ENCODE measurements at places on chromosomes 13 and 19.

DNA sequence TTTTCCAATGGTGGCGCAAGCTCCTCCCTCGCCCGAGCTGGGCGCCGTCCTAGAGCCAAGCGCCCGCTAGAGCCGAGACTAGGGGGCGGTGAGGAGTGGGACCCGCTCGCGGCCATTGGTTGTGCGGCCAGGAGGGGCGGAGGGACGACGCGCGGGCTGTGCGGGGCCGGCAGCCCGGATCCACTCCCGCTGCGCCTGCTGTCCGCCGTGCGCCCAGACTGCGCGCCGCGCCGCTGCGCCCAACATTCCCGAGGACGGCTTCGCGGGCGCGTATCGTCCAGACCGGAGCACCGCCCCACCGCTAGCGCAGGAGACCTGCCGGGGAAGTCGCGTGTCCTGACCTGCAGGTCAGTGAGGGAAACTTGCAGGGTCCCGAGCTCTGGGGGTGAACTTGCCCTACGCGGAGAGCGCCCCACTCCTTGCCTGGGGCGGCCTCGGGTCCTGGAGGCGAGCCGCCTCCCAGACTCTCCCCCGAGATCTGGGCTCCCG lies at the start of gene SERTM1:
Gene SERTM1 (plus strand): TSS at position 183 of the 489 bp plus-strand sequence. CDS start 21,059 bp downstream, outside the sequence.
- DNase-seq: peak; percentile 94

DNA sequence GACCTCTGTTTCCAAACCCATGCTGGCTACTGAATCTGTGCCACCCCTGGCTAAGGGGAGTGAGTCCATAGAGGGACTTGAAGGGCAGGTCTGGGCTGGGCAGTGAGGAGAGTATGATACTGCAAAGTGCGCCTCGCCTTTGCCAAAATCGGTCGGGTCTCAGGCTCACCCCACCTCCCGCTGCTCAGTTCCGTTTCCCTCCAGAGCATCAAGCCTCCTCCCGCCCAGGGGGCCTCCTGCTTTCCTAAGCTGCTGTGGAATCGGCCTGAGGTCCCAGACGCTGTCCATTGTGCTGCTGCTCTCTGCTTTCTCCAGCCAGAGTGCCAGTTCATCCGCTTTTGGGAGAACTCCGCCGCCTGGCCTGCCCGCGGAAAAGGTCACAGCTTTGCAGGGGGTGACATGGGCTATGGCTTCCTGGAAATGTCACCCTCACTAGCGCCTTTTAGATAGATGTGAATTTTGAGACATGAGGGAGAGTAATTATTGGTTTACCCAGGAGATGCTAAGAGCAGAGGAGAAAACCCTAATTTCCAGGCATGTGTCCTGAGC lies 1418.4 kb downstream of the UQCRFS1 start:
- DNase-seq: peak; percentile 67

GRCh38 chr19:39303373-39304184 lies 7.4 kb downstream of the IFNL1 start:
- peak; percentile 31 for DNase-seq

DNA sequence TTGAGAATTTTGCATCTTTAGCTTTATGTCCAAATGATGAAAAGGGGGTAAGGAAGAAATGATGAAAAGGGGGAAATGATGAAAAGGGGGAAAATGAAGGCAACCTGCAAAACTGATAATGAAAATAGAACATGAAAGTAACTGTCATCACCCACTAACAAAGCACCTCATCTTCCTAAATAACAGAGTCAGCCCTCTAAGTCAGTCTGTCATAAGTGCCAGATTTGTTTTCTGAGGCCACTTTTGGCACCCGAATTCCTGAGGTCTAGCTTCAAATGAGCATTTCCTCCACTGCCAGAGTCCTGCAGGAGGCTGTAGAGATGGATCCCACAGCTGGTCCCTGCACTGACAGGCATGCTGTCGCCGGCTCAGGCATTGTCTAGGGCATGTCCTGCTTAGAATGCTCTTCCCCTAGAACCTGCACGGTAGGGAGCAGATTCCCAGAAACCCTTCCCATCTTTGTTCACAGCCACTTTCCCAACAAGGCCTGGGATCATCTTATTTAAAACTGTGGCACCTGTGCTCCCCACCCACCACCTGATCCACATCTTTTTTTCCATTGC lies 25.3 kb downstream of the RAP2A start:
- DNase-seq: no peak

- DNase-seq: no peak
Observed at GRCh38 chr13:100619940-100620339, 31.4 kb upstream of the GGACT start.

- DNase-seq: peak; percentile 29
Observed at GRCh38 chr19:52176574-52176973, 5.2 kb upstream of the ZNF836 start.

DNA sequence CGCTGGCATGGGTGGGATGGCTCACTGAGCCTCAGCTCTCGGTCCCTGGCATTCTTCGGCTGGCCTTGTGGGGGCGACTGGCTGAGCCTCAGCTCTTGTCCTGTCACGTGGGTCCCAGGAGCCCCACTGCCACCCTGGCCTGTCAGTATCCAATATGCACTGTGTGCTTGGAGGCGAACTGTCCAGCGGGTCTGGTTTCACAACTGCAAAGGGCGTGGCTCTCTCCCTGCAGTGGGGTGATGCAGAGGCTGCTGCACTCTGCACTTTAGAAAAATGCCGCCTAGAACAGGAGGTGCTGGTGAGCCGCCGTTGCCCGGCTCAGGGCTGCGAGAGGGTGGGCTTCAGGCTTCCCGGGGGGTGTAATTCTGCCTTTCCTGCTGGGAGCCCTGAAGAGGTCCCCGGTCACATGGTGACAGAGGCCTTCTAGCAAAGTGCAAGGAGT lies 17.0 kb upstream of the TMEM255B start:
- peak; percentile 53 for DNase-seq

DNA sequence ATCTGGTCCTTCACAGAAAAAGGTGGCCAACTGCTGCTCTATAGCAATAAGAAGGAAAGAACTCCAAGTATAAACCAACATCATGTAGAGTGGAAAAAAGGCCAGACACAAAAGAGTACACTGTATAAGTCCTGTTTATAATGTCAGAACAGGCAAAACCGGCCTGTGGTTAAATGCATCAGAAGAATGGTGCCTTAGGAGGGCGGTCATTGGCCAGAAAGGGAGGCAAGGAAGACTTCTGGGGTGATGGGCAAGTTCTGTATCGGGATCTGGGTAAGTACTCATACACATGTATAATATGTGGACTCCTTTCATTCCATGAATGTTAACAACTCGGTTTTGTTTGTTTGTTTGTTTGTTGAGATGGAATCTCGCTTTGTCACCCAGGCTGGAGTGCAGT lies 4.1 kb downstream of the ETHE1 start:
- no peak for DNase-seq

DNA sequence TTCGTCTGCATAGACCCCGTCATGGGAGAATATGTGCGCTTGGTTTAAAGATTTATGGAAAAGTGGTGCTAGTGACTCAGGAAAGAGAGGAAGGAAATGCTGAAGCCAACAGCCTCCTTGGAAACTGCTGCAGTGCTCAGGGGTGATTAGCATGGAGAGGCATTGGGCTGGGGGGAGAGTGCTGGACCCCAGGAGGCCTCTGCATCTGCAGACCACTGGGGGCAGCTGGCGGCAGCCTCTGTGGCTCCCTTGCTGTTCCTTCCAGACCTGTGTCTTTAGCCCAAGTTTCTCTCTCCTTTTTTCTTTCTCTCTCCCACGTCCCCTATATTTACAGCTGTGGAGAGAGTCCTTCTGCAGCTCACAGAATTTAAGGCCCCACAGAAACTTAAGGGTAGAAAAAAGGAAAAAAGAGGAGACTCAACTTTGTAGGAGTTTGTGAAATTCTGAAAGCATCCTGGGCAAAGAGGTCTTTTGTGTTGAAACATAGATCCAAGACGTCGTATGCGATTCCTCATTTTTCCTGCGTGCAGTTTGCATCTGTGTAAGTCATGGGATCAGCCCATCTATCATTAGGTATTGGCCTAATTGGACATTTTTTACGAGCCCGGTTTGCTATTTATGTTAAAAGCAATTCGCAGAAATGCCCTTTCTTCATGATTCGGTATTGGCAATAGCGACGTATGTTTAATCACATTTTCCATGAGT lies 116.2 kb upstream of the ZNF536 start:
- peak; percentile 68 for DNase-seq

DNA sequence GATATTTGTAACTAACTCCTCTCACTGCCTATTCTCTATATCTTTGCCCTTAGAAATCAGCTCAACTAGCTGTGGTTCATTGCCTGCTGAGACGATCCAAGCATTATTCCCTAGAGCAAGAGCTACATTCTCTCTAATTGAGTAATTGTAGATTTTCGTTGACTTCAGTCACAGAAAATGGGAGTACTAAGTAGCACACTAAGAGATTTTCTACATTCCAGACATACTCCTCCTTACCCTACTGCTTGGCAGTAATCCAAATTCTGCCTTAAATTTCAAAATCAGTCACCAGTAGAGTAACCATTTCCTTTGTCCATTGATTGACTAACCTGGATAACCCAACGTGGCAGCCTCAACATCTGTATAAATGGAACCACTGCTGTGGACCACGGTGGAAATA lies 1786.8 kb downstream of the SLITRK5 start:
- DNase-seq: no peak

GRCh38 chr19:45814166-45814780 lies 835 bp downstream of the RSPH6A start:
- no peak for DNase-seq

DNA sequence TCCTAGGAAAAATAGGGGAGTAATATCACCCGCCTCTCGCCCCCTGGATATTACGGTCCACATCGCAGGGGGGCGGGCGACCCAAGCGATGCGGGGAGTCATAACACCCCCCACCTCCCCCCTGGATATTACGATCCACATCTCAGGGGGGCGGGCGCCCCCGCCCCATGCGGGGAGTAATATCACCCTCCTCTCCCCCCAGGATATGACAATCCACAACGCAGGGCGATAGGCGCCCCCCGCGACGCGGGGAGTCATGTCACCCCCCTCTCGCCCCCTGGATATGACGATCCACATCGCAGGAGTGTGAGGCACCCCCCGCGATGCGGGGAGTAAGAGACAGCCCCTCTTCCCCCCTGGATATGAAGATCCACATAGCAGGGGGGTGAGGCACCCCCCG lies 684.4 kb upstream of the PCDH9 start:
- no peak for DNase-seq

GRCh38 chr13:50995854-50996253 lies 86.3 kb downstream of the RNASEH2B start:
- no peak for DNase-seq

- no peak for DNase-seq
Observed at GRCh38 chr13:51697181-51697580, 106.8 kb downstream of the DHRS12 start.

DNA sequence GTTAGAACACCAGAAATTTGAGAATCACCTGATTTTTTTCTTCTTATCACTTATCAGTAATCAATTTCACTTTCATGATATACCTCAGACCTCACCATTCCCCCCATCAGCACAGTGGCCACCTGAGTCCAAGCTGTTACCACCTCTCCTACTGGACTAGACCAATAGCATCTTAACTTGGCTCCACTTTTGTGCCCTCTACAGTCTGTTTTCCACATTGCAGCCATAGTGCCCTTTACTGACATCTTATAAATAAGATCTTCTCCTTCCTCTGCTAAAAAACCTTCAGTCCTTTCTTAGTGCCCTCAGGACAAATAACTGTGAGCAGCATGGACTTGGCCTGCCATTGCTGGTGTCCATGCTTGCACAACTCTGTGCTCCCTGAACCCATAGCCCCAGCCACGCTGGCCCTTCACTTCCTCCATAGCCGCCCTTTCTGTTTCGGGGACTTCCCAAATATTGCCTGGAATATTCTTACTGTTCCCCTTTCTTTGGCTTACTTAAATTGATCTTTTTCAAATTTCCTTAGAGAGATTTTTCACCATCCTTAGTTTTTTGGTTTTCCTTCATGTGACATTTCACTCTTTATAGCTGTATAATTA lies 380.8 kb downstream of the LMO7 start:
- DNase-seq: peak; percentile 30

GRCh38 chr13:49859560-49859959 lies 67.1 kb upstream of the KPNA3 start:
- DNase-seq: no peak

- no peak for DNase-seq
Observed at GRCh38 chr19:36113425-36113824, 1.2 kb downstream of the POLR2I start.

DNA sequence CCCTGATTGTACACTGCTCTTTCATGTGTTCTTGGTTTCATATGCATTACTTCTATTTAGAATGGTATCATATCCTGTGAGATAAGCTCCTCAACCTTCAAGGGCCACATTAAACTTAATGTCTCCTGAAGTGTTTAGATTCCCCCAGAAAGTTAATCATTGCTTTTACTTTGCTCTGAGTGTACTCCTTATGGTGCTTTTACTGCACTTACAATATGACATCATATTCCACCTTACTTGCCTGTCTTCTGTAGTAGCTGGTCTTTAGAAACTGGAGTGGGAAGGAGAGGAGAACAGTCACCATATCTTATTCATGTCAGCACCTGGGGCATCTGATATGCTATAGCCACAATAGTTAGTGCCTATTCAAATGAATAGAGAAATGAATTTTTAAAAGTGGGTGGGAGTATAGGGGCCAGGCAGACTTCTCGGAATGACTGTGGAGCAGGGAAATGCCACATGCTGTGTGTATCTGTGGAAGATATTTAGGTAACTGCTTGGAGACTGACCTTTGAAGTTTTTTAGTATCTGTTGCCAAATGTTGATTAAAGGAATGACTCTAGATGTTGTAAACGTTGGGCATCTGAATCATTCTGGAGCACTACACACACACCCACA lies 40.2 kb downstream of the SLAIN1 start:
- DNase-seq: no peak

DNA sequence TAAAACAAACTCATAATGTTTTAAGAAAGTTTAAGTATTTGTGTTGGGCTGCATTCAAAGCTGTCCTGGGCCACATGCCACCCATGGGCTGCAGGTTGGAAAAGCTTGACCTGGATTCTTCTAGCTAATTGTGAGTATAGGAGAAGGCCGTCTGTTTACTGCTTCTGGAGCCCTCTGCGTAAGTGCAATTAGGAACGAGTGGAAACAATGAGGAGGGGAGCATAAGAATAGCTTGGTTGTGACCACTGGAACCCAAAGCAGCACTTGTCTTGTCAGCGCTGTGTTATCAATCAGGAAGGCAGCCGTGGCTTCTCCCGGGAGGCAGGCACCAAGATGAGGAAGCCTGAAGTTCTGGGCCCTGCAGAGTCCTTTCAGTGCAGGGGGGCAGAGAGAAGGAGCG lies 110.4 kb upstream of the MBNL2 start:
- DNase-seq: no peak
